ENCODE measurements at places on chromosomes 3 and 15.

GRCh38 chr3:188049606-188050530 lies 104.1 kb upstream of the LPP start:
- no peak for DNase-seq

GRCh38 chr3:78096488-78097255 lies 1056.8 kb downstream of the ROBO2 start:
- DNase-seq: no peak

DNA sequence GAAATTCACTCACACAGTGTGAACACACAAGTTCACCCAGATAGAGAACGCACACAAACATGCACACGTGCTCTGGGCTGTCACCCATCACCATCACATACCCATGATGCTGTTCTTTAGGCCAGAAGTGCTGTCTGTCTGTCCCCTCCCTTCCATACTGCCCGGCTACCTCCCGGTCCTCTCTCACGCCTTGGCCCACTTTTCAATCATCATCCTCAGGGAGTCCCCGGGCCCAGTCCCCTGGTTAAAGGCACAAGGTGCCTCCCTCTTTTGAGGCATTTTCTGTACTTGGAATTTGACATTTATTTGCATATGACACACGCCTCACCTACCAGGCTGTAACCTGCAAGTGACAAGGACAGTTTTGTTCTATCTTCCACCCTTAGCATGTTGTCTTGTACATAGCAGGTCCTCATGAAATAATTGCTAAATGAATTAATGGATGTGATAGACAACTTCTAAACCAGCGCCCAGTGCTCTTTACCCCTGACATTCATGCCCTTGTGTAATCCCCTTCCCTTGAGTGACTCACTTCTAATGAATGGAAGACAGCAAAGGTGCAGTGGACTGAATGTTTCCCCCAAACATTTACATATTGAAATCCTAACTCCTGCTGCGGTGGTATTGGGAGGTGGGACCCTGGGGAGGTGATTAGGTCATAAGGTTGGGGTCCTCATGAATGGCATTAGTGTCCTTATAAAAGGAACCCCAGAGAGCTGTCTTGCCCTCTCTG lies 73.9 kb upstream of the ADPGK start:
- DNase-seq: no peak

- no peak for DNase-seq
Measured at GRCh38 chr3:165159760-165160421, 36.3 kb downstream of the SLITRK3 start.

DNA sequence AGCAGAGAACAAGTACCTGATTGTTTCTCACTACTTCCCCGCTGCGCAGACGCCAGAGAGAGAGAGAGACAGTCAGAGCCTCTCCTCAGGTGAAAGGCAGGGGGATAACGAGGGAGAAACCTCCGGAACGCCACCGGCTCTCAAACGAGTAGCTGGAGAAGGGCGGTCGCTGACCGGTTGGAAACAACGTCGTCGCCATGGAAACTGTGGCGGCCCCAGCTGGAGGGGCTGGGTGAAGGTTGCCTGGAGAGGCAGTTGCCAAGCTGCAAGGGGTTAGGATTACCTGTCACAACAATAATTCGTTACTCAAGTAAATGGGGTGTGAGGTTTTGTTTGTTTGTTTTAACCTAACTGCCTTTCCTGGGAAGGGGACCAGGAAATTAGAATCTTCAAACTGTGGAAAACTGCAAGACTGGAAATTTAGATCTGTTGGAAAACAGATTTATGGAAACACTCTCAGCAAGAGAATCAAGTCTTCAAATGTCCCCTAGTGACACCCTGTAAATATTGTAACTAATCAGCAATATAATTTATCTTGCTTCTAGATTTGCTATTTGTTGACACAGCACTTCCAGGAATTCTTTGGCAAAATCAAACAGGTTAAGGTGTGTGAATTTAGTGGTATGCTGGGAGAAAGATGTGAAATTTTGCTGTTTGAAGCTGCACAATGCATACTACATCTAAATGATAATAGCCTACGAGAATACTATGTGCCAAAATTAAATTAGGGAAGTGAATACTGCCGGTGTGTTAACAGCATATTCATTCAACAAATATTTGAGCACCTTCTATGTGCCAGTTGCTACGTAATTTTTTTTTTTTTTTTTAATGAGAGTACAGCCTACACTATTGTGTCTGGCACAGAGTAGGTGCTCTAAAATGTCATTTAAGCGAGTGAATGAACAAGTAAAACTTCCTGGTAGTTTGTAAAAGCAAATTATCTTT lies at the start of gene DNAH12:
TSS of gene DNAH12 (minus strand) at position 164 of the 945 bp plus-strand sequence. CDS start 1,474 bp downstream, outside the sequence.
- peak; percentile 98 for DNase-seq

GRCh38 chr15:70251246-70251990 lies 153.7 kb upstream of the TLE3 start:
- DNase-seq: peak; percentile 66

DNA sequence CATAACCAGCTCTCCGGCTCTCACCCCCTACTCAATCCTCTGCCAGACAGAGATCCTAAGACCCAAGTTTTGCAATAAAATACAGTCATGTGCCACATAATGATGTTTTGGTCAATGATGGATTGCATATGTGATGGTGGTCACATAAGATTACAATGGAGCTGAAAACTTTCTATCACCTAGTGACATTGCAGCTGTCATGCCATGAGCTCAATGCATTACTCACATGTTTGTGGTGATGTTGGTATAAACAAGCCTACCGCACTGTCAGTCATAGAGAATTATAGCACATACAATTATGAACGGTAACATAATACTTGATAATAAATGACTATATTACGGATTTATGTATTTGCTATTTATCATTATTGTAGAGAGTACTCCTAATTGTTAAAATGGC lies 26.9 kb upstream of the SAMMSON start:
- no peak for DNase-seq

- no peak for DNase-seq
Measured at GRCh38 chr15:99593070-99593469, 27.3 kb downstream of the MEF2A start.

DNA sequence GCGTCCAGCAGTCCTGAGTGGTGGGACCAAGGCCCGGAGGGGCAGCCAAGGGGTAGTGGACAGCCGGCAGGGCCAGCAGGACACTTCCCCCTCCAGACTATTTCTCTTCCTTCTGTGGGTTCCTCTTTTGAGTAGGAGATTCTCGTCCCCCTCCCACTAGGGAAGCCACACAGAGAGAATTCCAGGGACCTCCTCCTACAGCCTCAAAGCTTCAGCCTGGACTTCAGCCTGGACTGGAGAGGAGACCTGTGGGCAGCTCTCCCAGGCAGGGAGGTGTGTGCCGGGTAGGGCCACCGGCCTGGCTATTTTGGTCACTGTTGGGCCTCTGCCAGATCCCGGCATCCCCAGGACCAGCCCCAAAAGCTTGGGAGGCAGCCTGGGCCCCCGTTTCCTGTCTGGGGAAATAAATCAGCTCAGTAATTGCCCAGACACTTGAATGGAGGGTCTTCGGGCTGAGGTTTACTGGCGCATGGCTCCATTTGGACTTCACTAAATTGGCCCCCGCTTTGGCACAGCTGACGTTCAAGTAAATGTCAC lies 1.3 kb downstream of the SLC6A6 start:
- peak; percentile 75 for DNase-seq

- no peak for DNase-seq
Measured at GRCh38 chr3:155555479-155556060, 189.3 kb downstream of the PLCH1 start.

DNA sequence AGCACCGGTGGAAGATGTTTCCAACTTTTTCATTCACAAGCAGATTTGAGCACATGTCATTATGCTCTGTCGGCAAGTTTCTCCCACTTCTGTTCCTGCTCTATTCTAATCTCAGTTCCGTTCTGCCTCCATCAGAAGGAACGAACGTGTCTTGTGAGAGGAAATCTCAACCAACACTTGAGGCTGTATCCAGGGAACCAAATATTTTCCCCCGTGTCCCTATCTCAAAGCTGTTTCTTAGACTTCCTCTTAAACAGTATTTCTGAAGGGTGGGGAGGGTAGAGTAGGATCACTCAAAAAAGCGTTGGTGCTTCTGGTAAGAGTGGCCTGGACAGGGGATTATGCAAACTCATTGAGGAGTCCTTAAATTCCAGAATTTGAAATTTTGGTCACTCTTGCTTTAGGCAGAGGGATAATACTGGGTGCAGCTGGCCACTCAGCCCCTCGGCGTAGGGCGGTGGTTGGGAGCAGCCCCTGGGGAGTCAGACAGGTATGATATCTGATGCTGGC lies 54.9 kb downstream of the FRMD4B start:
- DNase-seq: no peak

DNA sequence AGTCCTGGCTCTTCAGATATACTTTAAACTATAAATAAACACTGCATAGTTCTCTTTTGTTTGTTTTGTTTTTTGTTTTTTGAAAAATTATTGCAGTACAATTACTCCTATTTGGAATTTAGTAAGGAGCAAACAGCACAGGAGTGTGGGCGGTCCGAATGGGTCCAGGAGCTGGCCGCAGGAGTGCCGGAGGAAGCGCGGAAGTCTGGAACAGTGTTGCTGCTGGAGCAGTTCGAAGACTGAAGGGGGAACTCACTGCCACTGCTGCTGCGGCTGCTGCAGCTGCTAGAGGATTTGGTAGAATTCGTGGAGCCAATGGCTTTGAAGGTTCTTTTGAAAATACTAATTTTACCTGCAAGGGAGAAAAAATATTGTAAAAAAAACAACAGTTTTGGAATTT lies 329.9 kb downstream of the ZNF385D start:
- no peak for DNase-seq

GRCh38 chr3:45771831-45772230 lies 24.5 kb downstream of the SLC6A20 start:
- no peak for DNase-seq

DNA sequence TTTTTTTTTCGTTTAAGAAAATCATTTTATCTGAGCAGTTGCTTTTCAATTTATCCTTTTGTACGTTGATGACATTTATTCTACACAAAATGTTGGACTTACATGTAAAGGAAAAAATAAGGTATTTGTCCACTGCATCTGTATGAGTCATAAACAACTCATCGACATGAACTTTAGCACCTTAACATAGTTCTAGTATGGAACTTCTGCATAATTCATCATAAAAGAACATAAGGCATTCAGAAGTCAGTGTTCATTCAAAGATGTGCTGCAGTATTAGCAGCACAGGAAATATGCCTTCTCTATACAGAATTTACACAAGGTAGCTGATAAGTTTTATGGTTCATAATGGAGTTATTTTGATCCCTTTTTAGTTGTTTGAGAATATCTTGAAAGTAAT lies 801.6 kb downstream of the CADM2 start:
- DNase-seq: no peak

GRCh38 chr3:4408958-4409357 lies 58.1 kb downstream of the SUMF1 start:
- DNase-seq: no peak

GRCh38 chr3:117798221-117798620 lies 1088.6 kb downstream of the TUSC7 start:
- no peak for DNase-seq

- DNase-seq: peak; percentile 51
Measured at GRCh38 chr15:46709460-46710083, 1007.7 kb upstream of the SEMA6D start.

DNA sequence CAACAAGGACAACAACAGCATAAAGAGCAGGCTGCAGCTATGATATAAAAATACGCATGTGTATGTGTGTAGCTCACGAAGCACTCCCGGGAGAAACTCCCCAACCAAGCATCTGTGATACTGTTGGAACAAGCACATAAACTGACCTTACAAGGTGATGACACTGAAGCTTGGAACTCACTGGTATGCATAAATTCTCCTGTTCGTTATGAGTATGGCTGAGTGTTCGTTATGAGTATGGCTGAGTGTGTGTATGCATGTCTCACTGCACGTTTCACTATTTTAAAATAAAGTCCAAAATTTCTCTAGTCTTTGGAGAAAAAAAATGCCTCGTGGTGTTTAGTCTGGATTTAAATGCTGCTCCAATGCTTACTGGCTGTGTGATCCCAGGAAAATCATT lies 256.8 kb downstream of the RORA start:
- DNase-seq: no peak

DNA sequence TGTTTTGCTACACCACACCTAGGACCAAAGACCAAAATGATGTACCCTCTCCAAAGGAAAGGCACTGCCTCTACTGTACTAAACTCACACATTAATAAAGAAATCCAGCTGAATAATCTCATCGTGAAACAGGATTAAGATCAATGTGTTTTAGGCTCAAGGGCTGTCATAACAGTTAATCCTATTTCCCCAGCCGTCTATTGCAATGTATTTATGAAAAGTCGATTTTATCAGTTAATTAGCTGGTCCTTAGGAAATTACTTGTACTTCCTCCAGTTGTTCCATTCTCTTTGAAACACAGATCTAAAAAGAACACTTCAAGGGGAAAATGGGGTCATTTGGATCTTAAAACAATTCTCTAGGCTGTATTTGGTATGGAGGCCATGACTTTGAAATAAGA lies 8.5 kb downstream of the ETV5 start:
- DNase-seq: no peak

DNA sequence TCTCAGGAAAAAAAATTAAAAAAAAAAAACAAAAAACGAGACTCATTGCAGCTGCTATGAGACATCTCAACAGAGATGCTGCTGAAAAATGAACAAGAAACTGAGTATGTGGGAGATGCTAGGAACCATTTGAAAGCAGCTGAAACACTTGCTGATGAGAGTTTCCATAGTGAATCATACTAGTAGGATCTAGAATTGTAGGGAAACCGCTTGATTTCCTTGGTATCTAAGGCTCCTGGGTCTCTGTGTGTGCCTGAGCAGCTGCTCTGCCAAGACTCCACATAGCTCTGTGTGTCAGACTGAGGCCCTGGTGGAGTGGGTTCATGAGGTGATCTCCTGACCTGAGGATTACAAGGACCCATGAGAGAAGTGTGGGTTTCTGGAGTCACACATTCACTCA lies 313.4 kb upstream of the NECTIN3 start:
- no peak for DNase-seq

- no peak for DNase-seq
Measured at GRCh38 chr3:98035208-98035607, at the start of gene GABRR3. Gene GABRR3, minus strand, starts transcription at chr3:98035315. Its CDS starts 328 bp downstream, at chr3:98034987.

GRCh38 chr3:167929968-167930367 lies 165.8 kb downstream of the GOLIM4 start:
- peak; percentile 11 for DNase-seq

DNA sequence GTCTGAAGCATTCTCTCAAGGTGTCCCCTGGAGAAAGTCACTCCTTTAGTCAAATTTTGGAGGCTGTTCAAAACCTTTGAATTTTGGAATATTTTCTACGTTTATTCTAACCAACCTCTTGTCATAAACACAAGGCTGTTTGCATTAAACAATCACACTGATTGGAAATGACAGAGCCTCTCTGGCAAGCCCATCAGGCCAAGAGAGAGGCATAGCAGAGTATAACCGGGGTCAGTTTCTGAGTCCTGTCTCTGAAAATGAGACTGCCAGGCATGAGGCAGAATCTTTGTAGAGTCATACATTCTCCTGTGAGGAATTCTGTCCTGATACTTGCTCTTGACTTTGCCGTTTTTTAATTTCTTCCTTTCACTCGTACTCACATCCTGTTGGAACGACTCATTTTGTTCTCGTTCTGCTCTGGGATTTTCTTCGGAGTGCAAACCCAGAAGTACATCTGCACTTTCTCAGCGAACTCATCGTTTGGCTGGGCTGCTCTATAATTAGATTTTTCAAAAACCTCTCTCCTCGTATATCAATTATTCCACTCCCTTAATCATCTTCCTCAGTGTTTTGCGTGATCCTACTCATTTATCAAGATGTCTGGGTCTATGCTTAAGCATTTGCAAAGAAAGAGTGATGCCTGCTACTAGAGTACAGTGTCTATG lies 114.2 kb downstream of the AGBL1 start:
- no peak for DNase-seq
